ENCODE measurements at places on chromosomes 11 and 22.
A peak's percentile ranks its signal among the peaks of the same experiment; 100 is the strongest.

- DNase-seq, result no peak
Observed at GRCh38 chr11:9656864-9657263, 7.0 kb upstream of the SWAP70 start.

GRCh38 chr11:37468344-37468743 lies 870.3 kb upstream of the RAG2 start:
- no peak for DNase-seq

DNA sequence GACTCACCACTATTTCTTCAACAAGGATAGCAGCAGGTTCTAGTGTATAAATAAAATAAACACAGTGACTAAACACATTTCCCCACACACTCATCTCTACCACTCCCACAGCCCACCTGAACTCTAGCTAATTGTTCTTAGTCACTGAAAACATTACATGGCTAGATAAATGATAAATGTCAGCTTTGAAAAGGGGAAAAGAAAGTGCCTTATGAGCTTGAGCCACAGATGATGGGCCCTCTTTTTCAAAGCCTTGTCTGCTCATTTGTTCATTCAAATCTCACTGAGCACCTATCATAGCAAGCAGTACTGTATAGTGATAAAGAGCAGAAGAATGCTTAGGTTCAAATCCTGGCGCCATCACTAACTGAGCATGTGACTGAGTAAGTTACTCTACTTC lies 58.3 kb downstream of the SIK3 start:
- DNase-seq, result peak; percentile 20

GRCh38 chr11:18715476-18715875 lies 10.5 kb downstream of the IGSF22 start:
- no peak for DNase-seq

DNA sequence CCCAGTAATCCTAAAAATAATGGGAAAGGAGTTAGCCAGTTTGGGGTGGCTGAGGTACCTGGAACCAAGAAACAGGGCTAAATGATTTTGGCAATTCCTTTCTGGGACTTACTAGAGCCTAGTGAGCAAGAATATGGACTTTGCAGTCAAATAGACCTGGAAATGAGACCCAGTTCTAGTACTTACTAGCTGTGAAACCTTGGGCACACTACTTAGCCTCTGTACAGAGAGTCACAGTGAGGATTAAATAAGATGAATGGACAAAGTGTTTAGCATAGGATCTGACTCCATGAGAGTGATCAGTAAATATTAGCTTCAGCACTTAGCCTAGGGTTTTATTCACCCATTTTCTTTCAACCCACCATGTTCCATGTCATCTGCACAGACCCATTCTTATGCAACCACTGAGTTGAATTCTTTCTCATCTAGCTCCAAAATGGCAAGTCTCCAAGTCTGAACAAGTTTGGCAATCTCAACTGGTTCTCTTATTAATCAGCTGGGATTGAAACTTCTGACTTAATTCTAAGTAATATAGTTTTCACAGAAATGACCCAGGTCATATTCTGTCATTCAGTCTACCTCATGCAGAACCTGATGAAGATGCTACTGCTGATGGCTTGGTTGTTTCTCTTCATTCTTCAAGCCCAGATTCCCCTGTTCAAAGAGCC lies 15.0 kb upstream of the SORL1 start:
- no peak for DNase-seq

GRCh38 chr11:36074941-36075431 lies 131.1 kb downstream of the LDLRAD3 start:
- no peak for DNase-seq

DNA sequence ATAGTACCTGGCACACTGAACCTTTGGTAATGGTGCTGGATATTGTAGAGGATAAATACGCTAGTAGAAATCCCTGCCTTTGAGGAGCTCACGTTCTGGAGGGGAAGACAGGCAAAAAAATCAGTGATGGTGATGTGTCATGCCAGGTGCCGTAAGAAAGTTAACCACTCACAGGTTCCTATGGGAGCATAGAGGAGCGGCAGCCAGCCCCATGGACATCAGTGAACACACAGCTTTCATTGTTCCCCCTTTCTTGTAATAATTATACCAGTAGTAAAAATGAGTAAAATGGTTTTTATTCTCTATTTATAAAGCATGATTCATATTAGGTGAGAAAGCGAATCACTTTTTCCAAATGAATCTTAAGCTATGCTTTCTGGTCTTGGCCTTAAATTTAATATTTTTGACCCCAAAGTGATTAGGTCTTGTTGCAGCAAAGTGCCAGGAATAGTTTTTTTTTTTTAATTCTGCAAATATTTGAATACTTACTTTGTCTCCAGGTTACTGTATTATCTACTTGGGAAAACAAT lies 57.9 kb downstream of the UVRAG start:
- DNase-seq, result no peak

DNA sequence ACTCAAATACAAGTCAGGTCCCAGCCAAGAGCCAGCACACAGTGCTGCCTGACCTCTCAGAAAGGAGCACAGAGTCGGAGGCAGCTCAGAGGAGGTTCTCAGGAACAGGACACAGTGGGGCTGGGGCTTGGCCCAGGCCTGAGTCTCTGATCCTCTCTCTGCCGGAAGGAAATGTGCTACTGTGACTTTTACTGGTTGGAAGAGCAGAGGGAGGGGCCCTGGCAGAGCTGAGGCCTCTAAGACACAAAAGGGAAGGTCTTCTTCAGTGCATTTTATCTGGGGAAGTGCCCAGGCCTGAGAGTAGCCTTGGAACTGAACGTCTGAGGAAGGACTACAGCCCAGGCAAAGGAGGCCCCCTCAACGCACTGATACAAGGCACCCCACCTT lies 16.2 kb upstream of the CASTOR1 start:
- peak; percentile 74 for DNase-seq

- no peak for DNase-seq
Observed at GRCh38 chr11:68266121-68266891, 5.5 kb downstream of the C11orf24 start.

- no peak for DNase-seq
Observed at GRCh38 chr22:49824185-49824925, 3.3 kb downstream of the BRD1 start.

- no peak for DNase-seq
Observed at GRCh38 chr11:131422496-131422895, 52.1 kb downstream of the NTM start.

- no peak for DNase-seq
Observed at GRCh38 chr11:1753229-1753928, 3.0 kb upstream of the IFITM10 start.

GRCh38 chr11:63843041-63843440 lies 4.1 kb downstream of the MARK2 start:
- no peak for DNase-seq

DNA sequence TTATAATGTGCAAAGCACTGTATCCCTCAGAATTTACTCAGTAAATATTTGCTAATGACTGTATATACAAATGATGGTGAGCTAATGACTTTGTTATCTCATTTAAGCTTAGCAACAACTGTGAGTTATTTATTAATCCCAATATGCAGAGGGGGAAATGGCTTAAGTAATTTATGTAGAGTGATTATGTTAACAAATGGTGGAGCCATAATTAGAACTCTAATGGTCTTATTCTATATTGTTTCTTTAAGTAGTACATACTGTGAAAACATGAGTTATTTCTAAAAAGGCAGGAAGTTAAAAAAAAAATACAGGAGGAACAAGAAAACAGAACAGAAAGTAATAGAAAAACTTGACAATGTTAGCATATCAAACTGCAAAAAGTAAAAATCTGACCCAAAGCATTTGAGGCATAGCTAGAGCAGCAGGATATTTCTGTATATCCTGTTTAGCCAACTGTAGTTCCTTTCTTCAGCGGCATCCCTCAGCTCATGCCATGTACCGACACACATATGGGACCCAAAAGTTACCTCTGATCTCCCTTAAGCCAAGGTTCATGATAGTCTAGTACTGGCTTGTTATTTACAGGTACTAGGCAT lies 94.2 kb downstream of the FCHSD2 start:
- no peak for DNase-seq

GRCh38 chr22:35124691-35125219 lies 58.8 kb downstream of the ISX start:
- no peak for DNase-seq

GRCh38 chr11:132576706-132577105 lies 955.6 kb downstream of the OPCML start:
- DNase-seq, result no peak

GRCh38 chr11:128547946-128548648 lies 39.3 kb downstream of the ETS1 start:
- DNase-seq, result no peak

- DNase-seq, result no peak
Observed at GRCh38 chr11:47083913-47084312, 92.8 kb downstream of the ARFGAP2 start.

DNA sequence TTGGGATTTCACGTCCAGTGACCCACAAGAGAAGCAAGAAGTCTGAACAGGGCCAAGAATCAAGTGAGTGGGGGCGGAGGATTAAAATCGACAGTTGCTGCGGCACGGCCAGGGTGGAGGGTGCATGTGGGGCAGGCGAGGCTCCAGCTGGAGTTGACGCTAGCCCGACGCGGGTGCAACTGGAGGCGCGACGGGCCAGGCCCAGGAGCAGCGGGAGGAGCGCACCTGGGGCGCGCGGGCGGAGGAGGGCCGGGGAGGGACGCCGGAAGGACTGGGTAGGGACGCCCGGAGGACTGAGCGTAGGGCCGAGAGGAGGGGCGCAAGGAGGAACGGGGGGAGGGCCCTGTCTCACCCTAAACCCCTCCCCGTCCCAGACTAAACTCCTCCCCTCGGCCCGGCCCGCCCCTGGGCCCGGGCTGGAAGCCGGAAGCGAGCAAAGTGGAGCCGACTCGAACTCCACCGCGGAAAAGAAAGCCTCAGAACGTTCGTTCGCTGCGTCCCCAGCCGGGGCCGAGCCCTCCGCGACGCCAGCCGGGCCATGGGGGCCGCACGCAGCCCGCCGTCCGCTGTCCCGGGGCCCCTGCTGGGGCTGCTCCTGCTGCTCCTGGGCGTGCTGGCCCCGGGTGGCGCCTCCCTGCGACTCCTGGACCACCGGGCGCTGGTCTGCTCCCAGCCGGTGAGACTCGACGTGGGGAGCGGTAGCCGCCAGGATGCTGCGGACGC lies at the start of gene IL17RA:
IL17RA (plus strand) TSS at position 447 of the 723 bp plus-strand sequence; CDS start at position 539, 92 bp downstream.
- DNase-seq, result peak; percentile 97

GRCh38 chr11:112042161-112042960 lies 17.2 kb downstream of the DLAT start:
- no peak for DNase-seq

DNA sequence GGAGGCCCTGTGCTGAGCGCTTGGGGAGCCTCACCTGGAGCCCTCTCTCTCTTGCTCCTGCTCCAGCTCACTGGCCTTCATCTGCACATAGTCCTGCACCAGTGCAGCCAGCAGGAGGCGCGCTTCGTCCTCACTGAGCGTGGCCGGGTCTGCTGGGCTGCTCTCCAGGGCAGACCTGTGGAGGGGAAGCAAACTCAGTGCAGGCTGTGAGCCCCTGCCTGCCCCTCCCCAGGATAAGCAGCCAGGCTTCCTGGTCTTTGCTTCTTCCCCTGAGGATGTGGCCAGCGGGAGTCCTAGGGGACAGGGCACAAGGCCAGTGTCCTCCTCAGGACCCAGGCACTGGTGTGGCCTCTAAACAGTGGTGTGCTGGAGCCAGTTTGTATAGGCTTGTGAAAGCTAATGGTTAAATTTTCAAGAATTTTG lies 2.2 kb downstream of the CALCA start:
- DNase-seq, result peak; percentile 48

DNA sequence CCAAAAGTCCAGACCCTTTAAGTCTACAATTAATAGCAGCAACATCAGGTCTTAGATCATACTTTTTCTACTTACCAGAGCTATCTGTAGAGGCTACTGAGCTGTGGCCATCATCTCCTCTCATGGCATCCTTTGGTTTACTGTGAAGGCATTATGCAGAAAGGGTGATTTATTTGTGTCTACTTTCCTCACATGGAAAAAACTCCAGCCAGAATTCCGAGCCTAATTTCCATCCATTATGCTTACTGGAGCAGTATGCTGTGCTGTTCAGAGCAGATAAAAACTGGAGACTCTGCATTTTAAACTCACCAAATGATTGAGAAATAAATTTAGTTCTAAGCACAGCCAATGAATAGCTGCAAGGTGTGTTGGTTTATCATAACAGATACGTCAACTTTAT lies 581.8 kb downstream of the ETS1 start:
- no peak for DNase-seq

DNA sequence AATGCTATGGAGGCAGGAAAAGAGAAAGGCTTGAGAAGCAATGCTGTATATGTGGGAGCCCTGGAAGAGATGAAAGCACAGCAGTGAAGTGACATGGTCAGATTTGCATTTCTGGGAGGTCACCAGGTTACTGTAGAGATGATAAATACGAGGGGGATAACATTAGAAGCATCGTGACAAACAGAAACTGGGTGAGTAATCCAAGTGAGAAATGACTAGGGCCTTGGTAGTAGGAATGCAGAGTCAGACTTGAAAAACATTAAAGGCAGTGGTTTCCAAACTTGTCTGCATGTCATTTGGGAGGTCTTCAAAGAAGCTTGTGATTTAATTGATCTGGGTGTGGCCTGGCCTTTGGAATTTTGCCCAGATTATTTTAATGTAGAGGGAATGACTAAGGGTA lies 43.9 kb downstream of the CCDC34 start:
- DNase-seq, result no peak

DNA sequence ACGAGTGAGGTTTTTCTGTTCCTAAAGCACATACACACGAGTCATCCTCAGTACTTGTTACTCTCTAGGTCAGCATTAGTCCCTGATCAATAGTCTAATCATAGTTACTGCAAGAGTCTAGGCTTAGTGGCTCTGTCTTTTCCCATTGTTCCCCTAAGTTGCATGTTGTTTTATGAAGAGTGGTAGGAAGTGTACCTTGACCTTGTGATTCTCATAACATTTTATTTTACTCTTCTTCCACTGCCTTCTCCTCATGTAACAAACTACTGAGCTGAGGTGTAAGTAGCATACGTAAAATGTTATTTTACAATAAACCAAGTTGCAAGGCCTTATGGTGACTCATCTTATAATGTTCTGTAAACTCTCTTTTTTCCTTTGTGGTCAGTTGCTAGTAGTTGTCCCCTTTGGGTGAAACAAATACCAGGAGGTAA lies 15.0 kb downstream of the METTL15 start:
- no peak for DNase-seq

DNA sequence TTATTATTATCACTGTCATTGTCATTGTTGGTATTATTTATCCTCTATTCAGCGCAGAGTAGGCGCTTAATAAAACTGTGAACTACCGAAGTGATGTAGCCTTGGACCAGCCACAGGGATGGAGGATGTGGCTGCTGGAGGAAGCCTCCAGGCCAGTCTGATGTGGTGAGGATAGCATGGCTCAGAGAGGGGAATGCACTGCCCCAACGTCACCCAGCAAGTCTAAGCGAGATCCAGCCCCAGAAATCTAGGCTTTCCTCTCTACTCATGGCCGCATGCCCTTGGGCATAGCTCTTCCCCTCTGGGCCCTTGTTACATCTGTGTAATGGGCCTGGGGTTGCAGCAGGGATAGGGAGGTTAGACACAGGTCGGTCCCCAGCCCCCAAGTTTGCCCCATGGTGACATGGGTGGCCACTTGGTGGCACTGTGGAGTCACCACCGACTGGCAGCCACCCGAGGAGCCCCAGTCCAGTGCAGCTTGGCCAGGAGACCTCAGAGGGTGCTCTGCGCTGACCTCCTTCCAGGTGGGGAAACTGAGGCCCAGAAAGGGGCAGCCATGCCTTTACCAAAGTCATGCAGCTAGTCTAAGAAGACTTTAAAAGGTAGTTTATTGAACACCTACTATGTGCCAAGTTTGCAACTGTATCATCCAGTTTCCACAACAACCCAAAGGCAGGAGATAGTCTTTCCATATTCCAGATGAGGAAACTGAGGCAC lies 395.7 kb downstream of the MN1 start:
- peak; percentile 7 for DNase-seq
